ENCODE measurements at places on chromosomes 1 and 21.

- no peak for DNase-seq
These were observed 45.9 kb upstream of the PRMT6 start for GRCh38 chr1:107010582-107010981.

- no peak for DNase-seq
These were observed 7.2 kb upstream of the PADI1 start for GRCh38 chr1:17197696-17198095.

DNA sequence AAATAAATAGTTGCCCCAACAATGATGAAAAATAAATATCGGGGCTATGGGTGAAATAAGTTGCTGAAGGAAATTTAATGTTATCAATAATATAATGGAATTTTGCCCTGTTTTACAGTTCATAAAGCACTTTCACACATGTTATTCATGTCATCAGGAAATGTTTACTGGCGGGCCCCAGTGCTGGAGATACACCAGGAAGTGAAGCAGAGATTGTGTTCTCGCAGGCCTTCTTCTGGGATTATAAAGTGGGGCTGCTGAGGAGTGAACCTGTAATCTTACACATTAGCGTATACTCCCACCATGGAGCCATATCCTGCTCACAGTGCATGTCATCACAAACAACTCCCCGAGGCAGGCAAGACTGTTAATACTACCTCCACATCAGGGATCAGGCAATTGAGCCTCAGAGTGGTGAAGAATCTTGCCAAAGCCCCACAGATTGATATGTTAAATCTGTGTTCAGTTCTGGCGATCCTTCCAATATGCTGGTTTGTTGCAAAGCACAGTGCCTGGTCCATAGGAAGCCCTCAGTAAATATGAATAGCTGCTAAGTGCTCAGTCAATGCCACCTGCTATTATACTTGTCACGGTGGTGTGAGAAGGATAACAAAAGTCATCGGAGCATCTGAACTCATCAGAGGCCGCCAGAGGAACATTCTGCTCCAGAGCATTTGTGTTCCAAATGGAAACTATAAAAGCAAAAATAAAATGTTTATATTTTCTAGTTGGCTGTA is 104.4 kb upstream of the UBE2U start:
- DNase-seq: no peak

DNA sequence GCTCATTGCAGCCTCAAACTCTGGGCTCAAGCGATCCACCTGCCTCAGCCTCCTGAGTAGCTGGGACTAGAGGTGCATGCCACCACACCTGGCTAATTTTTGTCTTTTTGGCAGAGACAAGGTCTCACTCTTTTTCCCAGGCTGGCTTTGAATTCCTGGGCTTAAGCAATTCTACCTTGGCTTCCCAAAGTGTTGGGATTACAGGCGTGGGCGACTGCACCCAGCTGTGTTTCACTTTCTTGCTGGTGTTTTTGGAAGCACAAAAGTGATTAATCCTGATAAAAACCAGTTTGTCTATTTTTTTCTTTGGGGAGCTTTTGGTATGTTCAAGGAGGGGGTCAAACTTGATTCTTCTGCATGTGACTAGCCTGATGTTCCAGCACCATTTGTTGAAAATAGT is 19.3 kb downstream of the RNF11 start:
- no peak for DNase-seq

- no peak for DNase-seq
These were observed 4.1 kb upstream of the WNT9A start for GRCh38 chr1:227951624-227952373.

DNA sequence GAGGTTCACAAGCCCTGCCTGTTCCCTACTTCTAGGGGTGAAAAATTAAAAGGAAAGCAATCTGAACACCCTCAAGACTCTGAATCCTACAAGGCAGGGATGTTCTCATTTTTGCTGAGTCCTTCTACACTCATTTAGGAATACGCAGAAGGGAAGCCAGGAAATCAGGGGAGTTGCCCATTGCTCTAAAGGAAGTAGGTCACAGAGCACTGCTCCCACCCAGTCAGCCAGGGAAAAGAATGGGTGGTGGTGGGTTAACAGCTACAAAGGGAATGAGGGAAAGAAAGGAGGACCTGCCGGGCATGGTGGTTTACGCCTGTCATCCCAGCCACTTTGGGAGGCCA is 2.4 kb upstream of the CTTNBP2NL start:
- no peak for DNase-seq

GRCh38 chr1:110161165-110161564 is 10.9 kb downstream of the SLC6A17 start:
- no peak for DNase-seq

DNA sequence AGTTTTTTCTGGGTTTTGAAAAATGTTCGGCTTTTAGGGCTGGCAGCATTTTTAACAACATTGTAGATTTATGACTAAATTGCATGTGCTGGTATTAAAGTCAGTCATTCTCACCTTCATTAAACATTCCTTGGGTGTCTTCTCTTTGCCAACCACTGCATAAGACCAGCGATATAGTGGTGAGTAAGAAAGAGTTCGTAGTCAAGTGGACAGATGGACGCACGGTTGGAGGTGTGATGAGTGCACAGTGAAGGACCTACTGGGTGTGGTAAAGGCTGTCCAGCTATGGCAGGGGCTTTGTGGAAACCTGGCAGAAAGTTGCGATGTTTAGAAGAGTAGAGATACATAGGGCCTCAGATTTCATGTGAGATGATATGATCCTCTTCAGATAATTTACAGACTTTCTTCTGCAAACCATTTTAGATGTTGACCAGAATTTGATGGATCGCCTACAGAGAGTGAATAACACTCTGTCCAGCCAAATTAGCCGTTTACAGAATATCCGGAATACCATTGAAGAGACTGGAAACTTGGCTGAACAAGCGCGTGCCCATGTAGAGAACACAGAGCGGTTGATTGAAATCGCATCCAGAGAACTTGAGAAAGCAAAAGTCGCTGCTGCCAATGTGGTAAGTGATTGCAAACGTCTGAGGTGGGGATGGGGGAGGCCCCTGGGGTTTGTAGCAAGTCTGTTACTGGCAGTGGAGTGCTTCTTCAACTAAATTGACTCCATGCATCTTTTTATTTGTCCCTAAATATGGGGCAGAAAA is 56.0 kb upstream of the LAMC2 start:
- DNase-seq: no peak

DNA sequence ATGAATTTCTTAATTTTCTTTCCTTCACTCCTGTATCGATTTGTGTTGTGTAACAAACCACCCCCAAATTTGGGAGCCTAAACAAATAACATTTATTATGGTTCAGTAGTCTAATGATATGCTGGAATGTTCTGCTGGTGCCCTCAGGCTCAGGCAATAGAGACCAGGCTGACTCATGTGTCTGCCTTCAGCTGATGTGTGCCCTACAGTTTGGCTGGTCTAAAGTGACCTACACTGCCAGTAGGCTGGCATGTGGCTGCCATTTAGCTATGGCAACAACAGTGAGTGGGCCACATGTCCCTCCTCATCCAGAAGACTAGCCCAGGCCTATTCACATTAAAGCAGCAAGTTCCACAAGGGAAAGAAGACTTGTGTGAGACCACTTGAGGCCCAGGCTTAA is 115.8 kb downstream of the PTPRC start:
- no peak for DNase-seq

DNA sequence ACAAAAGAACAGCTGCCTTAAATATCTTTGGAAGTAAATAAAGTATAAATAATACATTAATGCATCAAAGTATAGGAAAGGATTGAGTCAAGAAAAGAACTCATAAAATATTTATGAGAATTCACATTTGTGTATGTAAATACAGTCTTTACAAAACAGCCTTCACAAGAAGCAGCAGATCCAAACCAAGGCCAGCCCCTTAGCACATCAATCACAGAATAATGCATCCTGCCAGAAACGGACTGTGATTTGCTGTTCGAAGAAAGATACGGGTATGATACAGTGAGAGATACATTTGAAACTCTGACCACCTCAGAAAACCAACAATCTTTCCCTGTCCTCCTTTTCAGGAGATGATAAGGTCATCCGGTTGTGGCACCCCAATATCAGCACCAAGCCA is 70.9 kb downstream of the WDR64 start:
- DNase-seq: no peak

GRCh38 chr1:202086579-202087350 is 36.0 kb upstream of the GPR37L1 start:
- no peak for DNase-seq

- no peak for DNase-seq
These were observed 1.8 kb upstream of the OR2M4 start for GRCh38 chr1:248229360-248229908.

DNA sequence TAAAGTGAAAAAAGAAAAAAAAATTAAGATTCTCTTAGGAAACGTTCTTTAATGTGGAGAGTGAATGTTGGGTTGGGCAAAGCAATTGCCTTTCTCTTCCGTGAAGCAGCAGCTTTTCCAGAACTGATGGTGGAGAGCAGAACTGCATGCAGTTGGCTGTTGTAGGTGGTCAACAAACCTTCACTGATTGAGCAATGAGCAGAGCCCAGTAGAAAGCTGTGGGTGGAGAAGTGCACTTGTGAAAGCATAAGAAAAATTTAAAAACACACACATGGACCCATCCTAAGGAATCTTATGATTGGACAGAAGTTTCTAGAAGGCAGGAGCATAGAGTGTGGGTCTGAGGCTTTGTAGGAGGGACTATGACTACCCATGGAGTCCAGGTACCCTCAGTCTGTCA is 4.5 kb downstream of the PRELP start:
- DNase-seq: no peak

- DNase-seq: no peak
These were observed 4.0 kb upstream of the ZBTB18 start for GRCh38 chr1:244046907-244047611.

DNA sequence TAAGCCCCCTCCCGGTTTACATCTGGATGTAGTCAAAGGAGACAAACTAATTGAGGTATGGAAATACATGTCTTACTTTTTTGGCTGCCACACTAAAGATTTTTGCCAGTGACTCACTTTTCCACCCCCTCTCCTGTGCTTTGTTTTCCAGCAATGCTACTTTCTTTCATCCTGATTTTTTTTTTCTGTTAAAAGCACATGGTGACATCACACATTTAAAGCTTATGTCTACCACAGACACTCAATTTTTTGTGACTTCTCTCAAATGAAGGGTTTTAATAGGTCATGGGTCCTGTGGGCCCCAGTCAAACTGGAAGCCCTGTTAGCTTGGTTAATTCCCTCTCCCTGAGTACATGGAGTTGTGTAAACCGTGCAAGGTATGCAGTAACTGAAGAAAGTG is 2.2 kb downstream of the PPP1R8 start:
- DNase-seq: no peak

GRCh38 chr1:44682883-44683265 is 8.4 kb downstream of the ARMH1 start:
- no peak for DNase-seq

DNA sequence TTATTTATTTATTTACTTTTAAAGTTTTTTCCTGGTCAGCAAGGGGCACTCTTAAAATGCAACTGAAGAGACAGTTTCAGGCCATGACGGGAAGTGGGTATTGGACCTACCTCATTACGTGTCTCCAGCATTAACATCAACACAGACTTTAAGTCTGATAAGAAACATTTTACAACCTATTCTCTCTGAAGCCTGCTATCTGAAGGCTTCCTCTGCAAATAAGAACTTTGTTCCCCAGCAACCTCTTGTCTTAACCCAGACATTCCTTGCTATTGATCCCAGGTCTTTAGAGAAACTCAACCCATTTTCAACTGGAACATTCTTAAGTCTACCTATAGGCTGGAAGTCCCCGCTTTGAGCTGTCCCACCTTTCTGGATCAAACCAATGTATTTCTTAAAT is 258.3 kb upstream of the TMPRSS15 start:
- DNase-seq: no peak

GRCh38 chr1:204480515-204480914 is 14.1 kb downstream of the PIK3C2B start:
- DNase-seq: no peak

GRCh38 chr1:212514056-212514614 is 81.4 kb downstream of the NENF start:
- no peak for DNase-seq

DNA sequence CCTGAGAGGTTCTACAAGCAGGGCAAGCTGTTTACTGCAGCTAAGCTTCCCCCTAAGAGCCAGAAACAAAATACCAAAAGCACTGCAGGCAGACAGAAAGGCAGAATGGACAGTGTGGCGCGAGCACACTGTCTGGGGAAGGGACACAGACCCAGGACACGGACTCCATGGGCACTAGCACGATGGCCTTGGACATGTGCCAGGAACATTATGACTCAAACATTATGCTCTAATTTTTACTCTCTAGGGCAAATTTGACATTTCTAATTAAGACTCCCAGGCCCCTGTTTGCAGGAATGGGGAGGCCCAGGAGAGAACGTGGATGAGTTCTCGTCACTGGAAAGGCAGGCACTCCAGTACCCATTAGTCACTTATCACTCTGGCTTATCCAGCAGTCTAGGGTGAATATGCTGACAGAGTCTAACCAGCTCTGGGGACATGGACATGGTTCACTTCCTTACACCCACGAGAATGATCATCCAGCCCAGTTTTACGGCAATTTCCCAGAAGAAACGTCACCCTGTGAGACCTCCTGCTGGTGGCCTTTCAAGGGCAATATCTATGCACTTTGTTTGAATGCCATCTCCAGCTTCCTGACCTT is 45.1 kb downstream of the CAPN8 start:
- no peak for DNase-seq

- no peak for DNase-seq
These were observed 29.1 kb upstream of the RGS8 start for GRCh38 chr1:182713492-182713891.

DNA sequence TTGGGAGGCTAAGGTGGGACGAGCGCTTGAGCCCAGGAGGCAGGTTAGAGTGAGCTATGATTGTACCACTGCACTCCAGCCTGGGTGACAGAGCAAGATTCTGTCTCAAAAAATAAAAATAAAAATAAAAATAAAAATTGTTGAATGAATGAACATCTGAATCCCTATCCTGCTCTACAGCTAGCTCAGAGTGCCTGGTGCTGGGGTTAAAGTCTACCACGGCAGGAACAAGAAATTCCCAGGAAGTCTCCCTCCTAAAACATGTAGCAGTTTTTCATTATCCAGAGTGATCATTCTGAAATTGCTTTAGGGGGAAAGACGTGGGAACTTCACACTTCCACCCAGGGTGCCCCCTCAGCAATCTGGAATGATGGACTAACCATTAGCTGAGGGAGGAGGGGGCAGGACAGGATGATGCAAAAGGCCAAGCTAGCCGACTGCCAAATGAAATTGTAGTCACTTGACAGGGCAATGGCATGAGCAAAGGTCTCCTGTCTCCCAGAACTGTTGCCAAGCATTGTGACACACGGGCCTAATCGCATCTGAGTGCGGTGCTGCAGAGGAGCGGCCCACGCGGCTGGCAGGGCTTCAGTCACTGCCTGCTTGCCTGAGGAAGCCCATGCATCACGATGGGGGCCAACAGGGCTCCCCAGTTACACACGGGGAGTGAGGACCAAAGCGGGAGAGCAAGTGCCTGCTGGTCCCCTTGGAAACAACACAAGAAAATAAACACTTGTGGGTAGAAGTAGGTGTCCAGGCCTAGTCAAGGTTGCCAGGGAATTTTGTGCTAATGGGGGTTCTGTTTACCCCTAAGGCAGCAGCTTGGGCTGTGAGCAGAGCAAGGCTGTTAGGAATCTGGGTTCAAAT is 85.7 kb downstream of the NENF start:
- no peak for DNase-seq

DNA sequence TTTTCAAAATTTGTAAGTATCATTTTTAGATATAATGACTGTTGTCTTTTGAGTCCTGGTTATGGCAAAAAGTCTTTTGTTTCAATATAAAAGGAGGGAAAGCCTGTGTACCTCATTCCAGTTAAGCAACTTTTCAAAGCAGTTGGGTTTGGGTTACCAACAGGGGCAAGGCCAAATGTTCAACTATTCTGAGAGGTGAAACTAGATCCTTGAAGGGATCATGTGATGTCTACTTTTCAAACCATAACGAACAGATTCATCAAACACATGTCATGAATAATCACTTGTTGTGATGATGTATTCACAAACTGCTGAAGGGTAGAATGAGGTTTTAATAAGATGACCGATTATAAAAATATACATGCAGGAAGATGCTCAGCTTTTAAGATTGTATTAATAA is 171.3 kb downstream of the HHAT start:
- no peak for DNase-seq

All from SK-N-MC (cell line).